ENCODE measurements at places on chromosomes 12 and 14. TPM values are rescaled to one million over a fixed set of nuclear protein-coding genes. Genes with fewer than 3 reads are reported as not detected.
A peak's percentile ranks its signal among the peaks of the same experiment; 100 is the strongest.

- DNase-seq: no peak
- no peak overlapping the region for H3K4me3 ChIP-seq
- peaks cover 10% of the 10 kb centered on the region for H3K4me1 ChIP-seq
- no peaks in the 10 kb centered on the region for H3K36me3 ChIP-seq
- no peak overlapping the region for H3K27ac ChIP-seq
- H3K27me3 ChIP-seq: no peaks in the 10 kb centered on the region
These were observed 3.3 kb upstream of the CCDC196 start for GRCh38 chr14:66482873-66483272.

KRT85 gene
- total RNA-seq: not detected

- no peaks in the 10 kb centered on the region for H3K4me1 ChIP-seq
- DNase-seq: no peak
- H3K4me3 ChIP-seq: no peak overlapping the region
- no peaks in the 10 kb centered on the region for H3K27me3 ChIP-seq
- H3K27ac ChIP-seq: no peak overlapping the region
These were observed 164.2 kb downstream of the ALG10 start for GRCh38 chr12:34186492-34186891.

- peaks cover 5% of the 10 kb centered on the region for H3K4me1 ChIP-seq
- no peak overlapping the region for H3K27ac ChIP-seq
- H3K4me3 ChIP-seq: no peak overlapping the region
- no peaks in the 10 kb centered on the region for H3K36me3 ChIP-seq
- peaks cover 52% of the 10 kb centered on the region for H3K27me3 ChIP-seq
- DNase-seq: no peak
These were observed 42.1 kb downstream of the NOC4L start for GRCh38 chr12:132186208-132186856.

GRCh38 chr12:57821474-57822214, 3.1 kb upstream of the AVIL start:
- no peak overlapping the region for H3K27ac ChIP-seq
- H3K27me3 ChIP-seq: no peaks in the 10 kb centered on the region
- no peak overlapping the region for H3K4me3 ChIP-seq

- H3K36me3 ChIP-seq: no peaks in the 10 kb centered on the region
- no peak for DNase-seq
- no peak overlapping the region for H3K27ac ChIP-seq
- peaks cover 28% of the 10 kb centered on the region for H3K27me3 ChIP-seq
- H3K4me3 ChIP-seq: no peak overlapping the region
- H3K4me1 ChIP-seq: no peaks in the 10 kb centered on the region
These were observed 42.9 kb upstream of the PELI2 start for GRCh38 chr14:56075301-56075700.

RPL36AL gene
- total RNA-seq: 257 TPM

DNA sequence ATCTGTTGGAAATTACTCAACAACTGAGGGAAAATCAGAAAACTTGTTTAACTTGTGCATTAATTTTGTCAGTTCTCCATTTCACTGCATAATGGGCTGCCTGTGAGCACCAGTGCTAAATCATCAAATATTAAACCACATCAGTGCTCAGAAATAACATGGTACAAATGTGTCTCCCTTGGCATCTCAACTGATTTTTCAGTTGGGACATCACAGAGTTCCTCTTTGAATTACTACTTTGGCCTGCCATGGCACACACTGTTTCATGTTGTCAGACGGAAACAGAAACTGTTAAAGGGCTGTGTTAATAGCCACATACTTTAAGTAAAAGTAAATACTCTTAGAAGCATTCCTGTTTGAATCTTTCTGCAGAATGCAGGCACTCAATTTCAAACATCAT, 42.1 kb upstream of the STRN3 start:
- H3K4me3 ChIP-seq: no peak overlapping the region
- no peak for DNase-seq
- H3K27ac ChIP-seq: no peak overlapping the region
- no peaks in the 10 kb centered on the region for H3K4me1 ChIP-seq
- peaks cover 11% of the 10 kb centered on the region for H3K36me3 ChIP-seq

DNA sequence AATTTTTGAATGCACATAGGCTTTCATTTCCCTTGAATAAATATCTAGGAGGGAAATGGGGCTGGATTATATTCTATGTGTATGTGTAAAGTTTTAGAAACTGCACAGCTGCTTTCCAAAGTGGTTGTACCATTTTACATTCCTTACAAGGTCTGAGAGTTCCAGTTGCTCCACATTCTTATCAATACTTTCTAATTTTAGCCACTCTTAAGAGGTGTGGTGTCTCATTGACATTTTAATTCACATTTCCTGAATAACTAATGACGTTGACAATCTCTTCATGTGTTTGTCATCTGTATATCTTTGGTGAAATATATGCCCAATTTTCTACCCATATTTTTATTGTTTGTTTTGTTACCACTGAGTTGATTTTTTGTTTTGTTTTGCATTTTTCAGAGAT, 74.6 kb upstream of the VASH1 start:
- no peaks in the 10 kb centered on the region for H3K4me1 ChIP-seq
- H3K27ac ChIP-seq: no peak overlapping the region
- peaks cover 11% of the 10 kb centered on the region for H3K27me3 ChIP-seq

GRCh38 chr12:102182635-102183034, 15.0 kb downstream of the PMCH start:
- H3K27me3 ChIP-seq: no peaks in the 10 kb centered on the region
- no peaks in the 10 kb centered on the region for H3K36me3 ChIP-seq
- H3K4me3 ChIP-seq: no peak overlapping the region
- no peaks in the 10 kb centered on the region for H3K4me1 ChIP-seq

DNA sequence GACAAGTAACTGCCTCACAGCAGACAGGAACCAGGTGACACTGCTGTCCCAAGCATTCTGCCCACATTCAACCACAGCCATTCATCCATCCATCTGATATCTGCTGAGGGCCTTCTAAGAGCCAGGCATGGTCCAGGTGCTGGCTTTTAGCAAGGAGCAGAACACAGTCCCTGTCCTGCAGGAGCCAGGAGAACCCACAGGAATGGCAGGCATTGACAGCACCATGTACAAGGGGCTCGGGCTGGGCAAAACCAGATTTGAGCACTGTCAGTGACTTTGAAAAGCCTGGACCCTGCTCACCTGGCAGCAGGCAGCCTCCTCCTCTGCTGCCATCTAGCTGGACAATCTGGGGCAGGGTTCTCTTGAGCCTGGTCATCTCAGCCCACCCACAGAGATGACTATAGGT, 137.0 kb downstream of the ZFP36L1 start:
- H3K27me3 ChIP-seq: no peaks in the 10 kb centered on the region
- H3K27ac ChIP-seq: no peak overlapping the region
- DNase-seq: peak; percentile 35
- H3K4me1 ChIP-seq: peaks cover 5% of the 10 kb centered on the region
- no peaks in the 10 kb centered on the region for H3K36me3 ChIP-seq

- no peaks in the 10 kb centered on the region for H3K36me3 ChIP-seq
- peak overlapping the region; percentile 71 for H3K4me3 ChIP-seq
- H3K27me3 ChIP-seq: no peaks in the 10 kb centered on the region
- peak; percentile 26 for DNase-seq
- peaks cover 7% of the 10 kb centered on the region for H3K4me1 ChIP-seq
- H3K27ac ChIP-seq: no peak overlapping the region
These were observed 283 bp downstream of the LMO3 start for GRCh38 chr12:16605642-16606116.

DNA sequence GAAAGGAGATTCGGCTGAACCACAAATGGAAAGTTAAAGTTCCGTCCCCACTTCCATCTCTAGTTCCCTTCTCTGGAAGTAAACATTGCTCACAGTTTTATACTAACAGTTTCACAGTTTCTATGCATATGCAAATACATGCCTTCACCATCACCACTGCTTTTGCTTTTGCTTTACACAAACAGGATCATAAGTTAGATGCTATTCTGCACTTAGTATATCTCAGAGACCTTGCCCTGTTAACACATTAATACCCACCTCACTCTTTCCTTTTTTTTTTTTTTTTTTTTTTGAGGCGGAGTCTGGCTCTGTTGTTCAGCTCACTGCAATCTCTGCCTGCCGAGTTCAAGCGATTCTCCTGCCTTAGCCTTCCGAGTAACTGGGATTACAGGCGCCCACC, 890 bp downstream of the TEP1 start:
- DNase-seq: no peak
- peak overlapping the region; percentile 49 for H3K27ac ChIP-seq
- peak overlapping the region; percentile 77 for H3K4me3 ChIP-seq

GRCh38 chr12:50742776-50743175, 21.1 kb upstream of the ATF1 start:
- no peak overlapping the region for H3K4me3 ChIP-seq
- H3K4me1 ChIP-seq: peaks cover 4% of the 10 kb centered on the region
- no peaks in the 10 kb centered on the region for H3K27me3 ChIP-seq
- no peak overlapping the region for H3K27ac ChIP-seq
- DNase-seq: no peak

BORCS5 gene
- total RNA-seq: 15.3 TPM

DNA sequence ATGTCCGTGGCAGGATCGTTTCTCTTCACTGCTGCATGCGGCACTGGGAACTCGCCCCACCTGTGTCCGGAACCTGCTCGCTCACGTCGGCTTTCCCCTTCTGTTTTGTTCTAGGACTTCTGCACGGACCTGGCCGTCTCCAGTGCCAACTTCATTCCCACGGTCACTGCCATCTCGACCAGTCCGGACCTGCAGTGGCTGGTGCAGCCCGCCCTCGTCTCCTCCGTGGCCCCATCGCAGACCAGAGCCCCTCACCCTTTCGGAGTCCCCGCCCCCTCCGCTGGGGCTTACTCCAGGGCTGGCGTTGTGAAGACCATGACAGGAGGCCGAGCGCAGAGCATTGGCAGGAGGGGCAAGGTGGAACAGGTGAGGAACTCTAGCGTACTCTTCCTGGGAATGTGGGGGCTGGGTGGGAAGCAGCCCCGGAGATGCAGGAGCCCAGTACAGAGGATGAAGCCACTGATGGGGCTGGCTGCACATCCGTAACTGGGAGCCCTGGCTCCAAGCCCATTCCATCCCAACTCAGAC, 1.2 kb downstream of the FOS start:
- H3K4me3 ChIP-seq: peak overlapping the region; percentile 88
- H3K36me3 ChIP-seq: peaks cover 68% of the 10 kb centered on the region
- no peak for DNase-seq
- H3K27me3 ChIP-seq: peaks cover 11% of the 10 kb centered on the region
- H3K4me1 ChIP-seq: peaks cover 28% of the 10 kb centered on the region

DNA sequence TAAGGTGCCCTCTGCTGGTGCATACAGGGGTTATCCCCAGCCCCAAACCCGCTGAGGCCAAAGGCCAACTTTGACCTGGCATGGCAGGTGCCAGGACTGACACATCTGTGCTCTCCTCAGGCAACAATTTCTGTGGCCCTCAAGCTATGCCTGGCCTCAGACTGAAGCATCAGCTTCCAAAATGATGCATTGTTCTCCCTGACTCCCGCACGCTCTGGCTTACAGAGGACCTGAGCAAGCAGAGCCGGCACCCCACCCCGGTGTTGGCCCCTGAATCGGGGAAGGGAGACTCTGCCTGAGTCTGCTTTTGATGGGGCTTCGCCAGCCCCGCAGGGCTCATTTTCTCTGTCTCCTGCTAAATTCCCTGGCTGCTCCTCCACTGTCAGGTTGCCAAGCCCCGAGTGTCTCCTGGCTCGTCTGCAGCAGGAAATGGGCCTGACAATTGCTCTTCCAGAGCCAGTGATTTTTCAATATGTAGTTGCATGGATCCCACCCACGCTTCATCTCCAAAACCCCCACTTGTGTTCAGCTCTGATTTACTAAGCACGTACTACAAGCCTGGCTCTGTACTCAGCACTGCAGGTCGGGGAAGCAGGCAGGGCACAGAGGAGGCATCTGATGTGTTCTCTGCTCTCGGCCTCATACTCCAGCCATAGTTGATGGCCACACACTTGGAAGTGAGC, 126.1 kb downstream of the SLC38A6 start:
- no peak overlapping the region for H3K27ac ChIP-seq
- no peak overlapping the region for H3K4me3 ChIP-seq
- no peaks in the 10 kb centered on the region for H3K27me3 ChIP-seq
- H3K4me1 ChIP-seq: peaks cover 44% of the 10 kb centered on the region
- DNase-seq: no peak

DNA sequence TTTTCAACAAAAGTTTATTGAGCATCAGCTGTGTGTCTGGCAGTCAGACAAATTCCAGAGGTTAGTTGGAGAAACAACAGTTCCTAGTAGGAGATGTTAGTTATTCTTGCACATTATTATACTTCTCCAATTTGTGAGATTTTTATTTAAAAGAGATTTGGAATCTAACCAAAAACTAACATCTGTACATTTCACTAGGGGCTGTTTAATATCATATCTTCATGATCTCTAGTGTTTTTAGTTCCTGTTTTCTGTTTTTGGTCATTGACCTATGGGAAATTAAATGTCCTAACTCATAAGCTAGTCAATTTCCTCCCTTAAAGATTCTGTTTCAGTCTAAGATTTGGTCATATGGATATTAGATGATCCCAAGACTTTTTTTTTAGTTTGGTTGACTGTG, 34.1 kb upstream of the KLHDC2 start:
- no peak overlapping the region for H3K27ac ChIP-seq
- no peak for DNase-seq
- no peaks in the 10 kb centered on the region for H3K4me1 ChIP-seq
- H3K4me3 ChIP-seq: no peak overlapping the region
- peaks cover 4% of the 10 kb centered on the region for H3K27me3 ChIP-seq

DNA sequence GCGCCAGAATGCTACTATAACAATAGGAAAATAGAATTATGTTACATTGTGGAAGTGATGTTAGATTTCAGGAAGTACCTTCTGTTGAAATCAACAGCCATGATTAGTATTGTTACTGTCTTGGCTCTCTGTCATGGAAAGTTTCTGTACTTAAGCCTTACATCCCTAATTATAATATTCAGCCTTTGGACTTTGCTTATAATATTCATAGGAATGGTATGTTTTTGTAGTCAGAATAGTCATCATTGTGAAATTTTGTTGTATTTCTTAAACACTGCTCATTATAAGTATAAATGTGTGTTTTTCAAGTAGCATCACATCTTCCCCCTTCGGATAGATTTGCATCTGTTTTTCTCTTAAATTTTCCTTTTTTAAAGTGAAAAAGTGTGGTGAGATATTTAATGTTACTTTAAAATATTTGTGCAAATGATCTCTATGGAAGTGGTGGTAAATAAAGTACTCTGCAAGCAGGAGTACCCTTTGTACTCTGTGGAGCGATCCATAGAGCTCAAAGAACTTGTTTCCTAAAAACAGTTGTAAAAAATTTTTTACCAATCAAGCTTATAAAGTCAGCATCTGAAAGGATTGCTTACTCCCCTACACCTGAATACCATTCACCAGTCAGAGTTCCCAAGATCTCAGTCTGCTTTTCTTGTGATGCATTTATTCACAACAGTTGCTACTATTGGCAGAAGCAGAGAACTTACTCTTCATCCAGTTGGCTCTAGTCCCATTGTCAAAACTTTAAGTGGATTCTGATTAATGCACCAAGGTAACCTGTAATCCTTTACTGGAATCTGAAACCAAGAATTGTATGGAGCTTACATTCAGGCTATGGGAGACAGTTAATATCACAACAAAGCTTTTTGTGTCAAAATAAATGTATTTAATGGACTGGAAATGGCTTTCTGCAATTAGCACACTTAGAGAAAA, 87.8 kb downstream of the RIC8B start:
- H3K4me3 ChIP-seq: no peak overlapping the region
- no peaks in the 10 kb centered on the region for H3K27me3 ChIP-seq
- no peak overlapping the region for H3K27ac ChIP-seq
- peaks cover 17% of the 10 kb centered on the region for H3K36me3 ChIP-seq
- peak; percentile 57 for DNase-seq
- peaks cover 12% of the 10 kb centered on the region for H3K4me1 ChIP-seq

Measured in MCF 10A (cell line).